ENCODE measurements at places on chromosomes 4 and X. TPM values are rescaled to one million over a fixed set of nuclear protein-coding genes. Genes with fewer than 3 reads are reported as not detected.

GRCh38 chr4:169540774-169541173, 71.6 kb downstream of the NEK1 start:
- H3K27ac ChIP-seq: peak overlapping the region; percentile 21
- peak; percentile 33 for DNase-seq
- H3K4me3 ChIP-seq: peak overlapping the region; percentile 6
- H3K36me3 ChIP-seq: no peaks in the 10 kb centered on the region

- H3K27ac ChIP-seq: no peak overlapping the region
- no peaks in the 10 kb centered on the region for H3K36me3 ChIP-seq
- H3K27me3 ChIP-seq: no peaks in the 10 kb centered on the region
- H3K4me3 ChIP-seq: no peak overlapping the region
- H3K4me1 ChIP-seq: 0 out of 2 replicates have a peak, but pooled peaks cover 6% of the 10 kb centered on the region
- DNase-seq: no peak
These were observed 134.2 kb downstream of the MAML3 start for GRCh38 chr4:140019619-140020347.

- H3K36me3 ChIP-seq: no peaks in the 10 kb centered on the region
- DNase-seq: no peak
- H3K4me1 ChIP-seq: no peaks in the 10 kb centered on the region
- H3K4me3 ChIP-seq: no peak overlapping the region
These were observed 14.8 kb upstream of the RASGEF1B start for GRCh38 chr4:81486502-81486901.

The VSIG4 gene
- not detected for polyA plus RNA-seq

The SSX7 gene
- polyA plus RNA-seq: not detected
